Stimulated activated CD4-positive, alpha-beta T cell treated with anti-CD3 and anti-CD28 coated beads, Interleukin-1b, Interleukin-23, amount 100 ng/mL, for 24 hours (primary cell): ENCODE measurements at places on chromosomes 13 and 19.

- DNase-seq, result no peak
These were observed 211.5 kb downstream of the LMO7 start for GRCh38 chr13:75847588-75847987.

DNA sequence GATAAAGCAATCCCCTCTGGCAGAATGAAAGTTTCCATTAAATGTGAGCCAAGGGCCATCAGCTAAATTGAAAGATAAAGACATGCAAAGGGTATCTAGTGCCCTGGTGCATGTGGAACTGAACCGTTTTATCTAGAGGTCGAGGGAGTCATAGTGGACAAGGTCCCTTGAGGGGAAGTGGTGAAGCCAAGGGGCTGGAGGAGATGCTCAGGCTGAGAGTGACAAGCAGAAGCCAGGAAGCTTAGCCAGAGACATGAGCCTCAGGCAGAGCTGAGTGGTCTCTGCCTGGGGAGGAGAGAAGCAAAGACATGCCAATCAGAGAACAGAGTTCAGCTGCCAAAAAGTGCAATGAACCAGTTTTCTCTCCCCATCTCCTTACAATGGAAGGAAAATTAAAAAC lies 68.1 kb upstream of the SLC10A2 start:
- no peak for DNase-seq

DNA sequence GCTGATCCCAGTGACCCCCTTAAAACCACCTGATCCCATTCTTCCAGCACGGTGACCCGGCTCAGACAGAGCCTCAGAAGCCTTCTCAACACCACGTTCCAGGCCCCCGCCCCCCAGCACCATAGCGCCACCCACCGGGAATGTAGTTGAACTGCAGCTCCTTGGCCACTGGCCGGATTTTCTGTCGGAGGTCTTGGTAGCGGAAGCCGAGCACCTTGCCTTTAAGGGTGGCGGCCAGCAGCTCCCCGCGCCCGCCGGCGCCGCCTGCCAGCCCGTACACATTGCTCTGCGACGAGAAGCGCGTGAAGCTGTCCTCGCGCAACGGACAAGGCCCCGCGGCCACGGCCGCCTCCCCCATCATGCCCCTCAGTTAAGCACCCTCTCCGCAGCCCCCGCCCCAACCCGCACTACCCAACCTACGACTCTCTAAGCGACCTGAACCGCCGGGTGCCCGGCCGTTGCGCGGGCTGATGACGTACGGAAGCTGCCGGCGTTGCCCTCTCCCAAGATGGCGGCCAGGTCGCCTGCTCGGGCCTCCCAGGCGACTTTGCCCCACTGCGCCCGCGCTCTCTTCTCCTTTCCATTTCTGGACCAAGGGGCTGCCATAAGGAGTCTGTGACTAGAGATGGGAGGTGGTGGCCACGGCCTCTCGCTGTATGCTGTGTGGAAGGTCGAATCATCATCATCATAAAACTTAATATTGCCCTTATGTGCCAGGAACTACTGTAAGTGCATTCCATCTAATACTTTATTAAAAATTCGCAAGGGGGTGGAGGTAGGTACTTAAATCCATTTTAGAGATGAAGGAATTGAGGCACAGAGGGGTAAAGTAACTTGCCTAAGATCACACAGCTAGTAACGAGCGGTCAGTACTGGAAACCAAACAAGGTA lies at the start of gene KPTN:
KPTN (minus strand) TSS at position 420 of the 891 bp plus-strand sequence; CDS start at position 361, 59 bp downstream.
- peak; percentile 84 for DNase-seq

- no peak for DNase-seq
These were observed 1.8 kb downstream of the LILRB5 start for GRCh38 chr19:54255105-54255775.

GRCh38 chr13:20369886-20370361 lies 137.8 kb upstream of the GJB6 start:
- DNase-seq, result no peak

DNA sequence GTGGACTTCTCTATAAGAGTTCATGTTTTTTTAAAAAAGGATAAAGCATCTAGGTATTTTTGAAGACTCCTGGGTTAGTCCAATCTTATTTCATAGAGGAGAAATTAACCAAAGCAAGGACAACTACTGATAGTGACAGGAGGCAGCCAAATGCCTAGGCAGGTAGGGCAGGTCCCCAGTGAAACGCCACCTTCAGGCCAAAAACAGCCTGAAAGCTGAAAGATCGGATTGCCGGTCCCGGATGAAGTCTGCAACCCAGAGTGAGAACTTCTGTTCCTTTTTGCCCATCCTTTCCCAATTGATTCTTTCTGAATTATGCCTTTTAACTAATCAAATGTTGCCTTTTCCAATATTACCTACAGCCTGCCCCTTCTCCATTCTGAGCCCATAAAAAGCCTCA lies 6.1 kb upstream of the GGACT start:
- no peak for DNase-seq

DNA sequence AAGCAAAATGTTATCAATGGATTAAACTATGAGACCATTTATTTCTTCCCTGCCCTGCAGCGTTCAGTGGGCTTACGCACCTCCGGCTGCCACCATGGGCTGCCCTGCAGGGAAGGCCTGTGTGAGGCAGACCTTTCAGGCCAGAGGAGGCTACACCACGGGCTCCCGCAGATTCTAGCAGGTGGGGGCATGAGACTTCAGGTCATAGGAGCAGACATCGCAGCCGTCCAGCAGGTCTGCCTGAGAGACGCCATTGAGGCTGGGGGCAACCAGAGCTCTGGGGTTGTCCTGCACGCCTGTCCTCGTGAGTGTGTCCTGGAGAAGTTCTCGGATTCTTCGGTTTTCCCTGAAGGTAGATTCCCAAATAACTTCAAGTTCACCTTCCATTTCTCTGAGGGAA lies 9.4 kb upstream of the SLC7A9 start:
- no peak for DNase-seq

GRCh38 chr19:6267552-6268381 lies 12.0 kb downstream of the MLLT1 start:
- no peak for DNase-seq

GRCh38 chr13:81682081-81682630 lies 1341.2 kb upstream of the SPRY2 start:
- DNase-seq, result no peak

DNA sequence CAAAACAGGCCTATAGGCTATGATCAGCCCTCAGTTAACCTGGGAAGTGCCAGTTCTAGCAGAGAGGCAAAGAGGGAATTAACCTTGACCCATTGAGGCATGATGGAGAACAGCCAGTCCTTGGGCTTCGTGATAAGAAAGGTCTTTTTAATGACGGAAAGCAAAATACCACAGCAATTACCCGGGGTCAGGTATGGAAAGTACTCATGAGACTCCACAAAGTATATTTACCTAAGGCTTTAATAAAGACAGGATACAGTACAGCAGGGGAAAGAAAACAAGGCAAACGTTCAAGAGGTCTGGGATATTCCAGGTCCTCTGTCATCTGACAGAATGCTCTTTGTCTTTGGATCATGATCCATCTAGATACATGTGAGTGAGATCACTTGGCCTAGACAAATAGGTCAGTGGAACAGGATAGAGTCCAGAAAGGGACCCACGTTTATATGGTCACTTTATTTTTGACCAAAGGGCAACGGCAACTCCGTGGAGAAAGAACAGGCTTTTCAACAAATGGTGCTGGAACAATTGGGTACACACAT lies 52.2 kb downstream of the WDFY2 start:
- DNase-seq, result no peak

DNA sequence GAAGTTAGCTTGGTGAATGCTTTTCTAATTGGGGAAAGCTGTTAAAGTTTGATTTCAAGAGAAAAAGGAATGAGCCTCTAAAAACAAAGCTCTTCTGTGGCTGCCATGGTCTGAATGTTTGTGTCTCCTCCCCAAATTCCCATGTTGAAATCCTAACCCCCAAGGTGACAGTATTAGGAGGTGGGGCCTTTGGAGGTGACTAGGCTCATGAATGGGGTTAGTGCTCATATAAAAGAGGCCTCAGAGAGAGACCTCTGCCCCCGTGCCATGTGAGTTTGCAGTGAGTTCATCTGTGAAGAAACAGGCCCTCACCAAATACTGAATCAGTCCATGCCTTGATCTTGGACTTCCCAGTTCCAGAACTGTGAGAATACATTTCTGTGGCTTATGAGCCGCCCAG lies 56.5 kb downstream of the ARHGEF7 start:
- no peak for DNase-seq

- DNase-seq, result no peak
These were observed 174.2 kb downstream of the TEX29 start for GRCh38 chr13:111494641-111495040.

DNA sequence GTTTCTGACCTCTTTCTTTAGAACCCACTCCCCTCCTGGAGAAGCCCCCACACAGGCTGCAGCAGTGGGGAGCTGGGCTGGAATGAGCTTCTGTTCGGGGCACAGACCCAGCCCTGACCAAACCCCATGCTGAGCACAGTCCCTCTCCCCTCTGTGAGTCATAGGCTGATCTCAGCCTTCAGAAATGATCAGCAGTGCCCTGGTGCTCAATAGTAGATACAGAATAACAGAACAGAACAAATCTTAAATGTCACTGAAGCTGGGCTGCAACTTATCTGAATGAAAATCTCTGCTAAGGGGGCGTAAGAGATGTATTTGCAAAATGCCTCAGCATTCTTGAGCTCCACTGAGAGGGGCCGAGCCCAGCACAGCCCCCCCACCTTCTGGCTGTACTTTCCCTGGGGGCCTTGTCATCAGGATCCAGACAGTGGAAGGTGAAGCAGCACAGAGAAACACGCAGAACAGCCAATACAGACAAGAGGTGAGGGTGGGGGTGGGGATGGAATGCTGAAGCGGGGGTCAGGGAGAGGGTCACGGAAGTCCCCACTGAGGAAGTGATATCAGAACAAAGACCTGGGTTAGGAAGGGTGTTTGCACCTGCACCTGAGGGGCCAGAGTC lies 9.9 kb downstream of the ZNF665 start:
- DNase-seq, result no peak

GRCh38 chr13:53098455-53098854 lies 69.8 kb downstream of the OLFM4 start:
- DNase-seq, result no peak

- DNase-seq, result peak; percentile 28
These were observed 10.3 kb downstream of the AKT2 start for GRCh38 chr19:40274585-40275544.

- no peak for DNase-seq
These were observed 14.3 kb downstream of the CHAMP1 start for GRCh38 chr13:114328595-114328994.

DNA sequence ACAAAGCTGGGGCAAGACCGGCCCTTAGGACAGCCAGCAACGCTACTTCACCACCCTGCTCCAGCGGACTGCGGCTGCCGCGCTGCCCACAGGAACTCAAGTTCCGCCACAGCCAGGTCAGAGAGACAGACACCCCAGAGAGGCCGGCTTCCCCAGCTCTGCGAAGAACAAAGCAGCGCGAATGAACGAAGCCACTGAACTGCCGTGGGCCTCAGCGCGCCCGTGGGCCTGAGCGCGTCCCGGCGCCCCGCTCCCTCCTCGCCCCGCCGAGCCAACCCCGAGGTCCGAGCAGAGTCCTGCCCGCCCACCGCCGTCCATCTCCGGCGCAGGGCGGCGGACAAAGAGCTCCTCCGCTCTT lies 158.4 kb downstream of the RNF17 start:
- no peak for DNase-seq

- no peak for DNase-seq
These were observed 11.4 kb downstream of the TMEM255B start for GRCh38 chr13:113770441-113770840.

GRCh38 chr13:84542348-84542747 lies 660.1 kb upstream of the SLITRK1 start:
- DNase-seq, result no peak
